GM12864 (cell line): ENCODE measurements at places on chromosomes 4 and X.

GRCh38 chr4:144906181-144906925 is 191.6 kb downstream of the ANAPC10 start:
- no peak for DNase-seq

DNA sequence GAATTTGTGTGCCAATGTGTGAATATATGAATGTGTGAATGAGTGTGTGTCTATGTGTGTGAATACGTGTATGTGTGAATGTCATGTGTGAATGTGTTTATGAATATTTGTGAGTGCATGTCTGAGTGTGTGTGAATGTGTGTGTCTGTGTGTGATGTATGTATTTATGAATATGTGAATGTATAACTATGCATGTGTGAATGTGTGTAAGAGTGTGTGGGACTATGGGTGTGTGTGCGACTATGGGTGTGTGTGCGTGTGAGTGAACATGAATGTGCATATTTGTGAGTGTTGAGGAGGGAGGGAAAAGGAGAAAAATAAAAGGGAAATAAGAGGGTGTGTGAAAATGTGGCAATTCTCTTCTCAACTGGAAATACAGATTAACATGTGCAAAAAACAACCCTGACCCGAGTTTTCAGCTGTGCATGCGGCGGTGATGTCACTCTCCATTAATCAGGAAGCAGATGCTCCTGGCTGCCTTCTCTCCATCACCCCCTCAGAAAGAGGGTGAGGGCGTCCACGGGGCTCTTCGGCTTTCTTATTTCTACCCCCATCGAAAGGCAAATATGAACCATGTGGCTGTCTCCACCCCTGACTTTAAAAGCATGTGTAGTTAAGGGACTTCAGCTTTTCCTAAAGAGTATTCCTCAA is 219.8 kb downstream of the MAML3 start:
- DNase-seq: no peak

DNA sequence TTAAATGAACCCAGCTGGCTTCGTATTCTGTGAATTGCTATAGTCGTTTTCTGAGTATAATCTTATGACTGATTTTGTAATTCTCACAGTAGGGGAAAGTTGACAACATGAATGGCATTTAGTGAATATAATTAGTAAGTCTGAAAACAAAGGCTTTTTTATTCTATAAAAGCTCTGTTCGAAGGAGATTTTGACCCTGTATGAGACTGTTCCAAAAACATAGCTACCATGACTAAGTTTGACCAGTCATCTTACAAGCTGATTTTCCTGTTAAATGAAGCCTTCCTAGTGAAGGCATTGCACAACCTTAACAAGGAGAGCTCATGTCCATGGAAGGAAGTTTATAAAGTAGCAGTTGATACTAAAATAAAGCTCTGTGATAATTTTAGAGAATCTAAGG is 242.3 kb downstream of the RPA4 start:
- no peak for DNase-seq

DNA sequence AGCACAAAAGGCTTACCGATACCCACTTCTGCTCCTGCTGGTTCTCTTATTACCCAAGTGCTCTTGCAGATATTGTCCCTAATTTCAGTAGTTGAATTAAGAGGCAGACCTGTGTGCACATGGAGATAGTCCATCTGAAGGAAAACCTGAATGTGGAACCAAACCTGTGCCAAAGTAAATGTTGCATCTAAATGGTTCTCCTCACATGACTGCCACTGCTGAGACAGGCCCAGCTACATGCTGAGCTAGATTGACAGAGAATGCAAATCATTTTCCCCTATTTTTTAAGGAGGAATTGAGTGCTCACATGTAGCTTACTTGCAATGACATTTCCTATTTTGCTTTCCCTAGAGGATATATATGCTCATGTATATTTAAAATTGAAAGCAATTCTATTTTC is 609.1 kb upstream of the TECRL start:
- no peak for DNase-seq
